Activated CD8-positive, alpha-beta memory T cell treated with anti-CD3 and anti-CD28 coated beads for 24 hours (primary cell): ENCODE measurements at places on chromosomes 16 and 17.

DNA sequence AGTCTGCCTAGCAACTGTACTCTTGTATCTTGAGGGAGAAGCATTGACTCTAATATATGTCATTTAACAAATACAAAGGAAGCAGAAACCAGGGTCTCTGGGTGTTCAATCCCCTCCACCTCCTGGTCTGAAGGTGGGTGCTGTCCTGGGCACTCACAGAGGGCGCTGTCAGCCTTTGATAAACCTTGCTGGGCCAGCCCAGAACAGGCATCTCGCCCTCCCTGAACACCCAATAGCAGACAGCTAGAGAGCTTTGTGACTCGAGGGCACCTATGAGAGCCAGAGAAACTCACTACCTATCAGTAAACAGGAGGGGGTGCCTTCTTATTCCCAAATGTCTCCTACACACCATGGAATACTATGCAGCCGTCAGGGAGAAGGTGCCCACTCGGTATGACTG lies 6.4 kb upstream of the PIPOX start:
- DNase-seq = no peak

- peak; percentile 71 for DNase-seq
These were observed 47.1 kb upstream of the AKTIP start for GRCh38 chr16:53549970-53550690.

GRCh38 chr17:82212331-82213250 lies at the start of gene CCDC57:
Gene CCDC57, minus strand, starts transcription at chr17:82212842. Its CDS starts 10,898 bp downstream, at chr17:82201944.
- peak; percentile 91 for DNase-seq

DNA sequence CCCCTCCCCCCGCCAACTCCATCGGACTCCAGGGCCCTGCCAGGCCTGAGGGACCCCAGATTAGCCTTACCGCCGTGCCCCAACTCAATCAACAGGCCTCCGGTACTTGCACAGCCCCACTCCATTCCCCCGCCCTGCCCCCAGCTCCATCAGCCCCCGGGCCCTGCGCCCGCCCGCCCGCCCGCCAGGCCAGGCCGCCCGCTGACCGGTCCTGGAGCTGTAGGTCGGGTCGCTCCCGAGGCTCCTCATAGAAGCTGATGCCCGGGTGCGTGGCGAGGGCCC lies 308 bp downstream of the GTF3C1 start:
- DNase-seq = no peak

DNA sequence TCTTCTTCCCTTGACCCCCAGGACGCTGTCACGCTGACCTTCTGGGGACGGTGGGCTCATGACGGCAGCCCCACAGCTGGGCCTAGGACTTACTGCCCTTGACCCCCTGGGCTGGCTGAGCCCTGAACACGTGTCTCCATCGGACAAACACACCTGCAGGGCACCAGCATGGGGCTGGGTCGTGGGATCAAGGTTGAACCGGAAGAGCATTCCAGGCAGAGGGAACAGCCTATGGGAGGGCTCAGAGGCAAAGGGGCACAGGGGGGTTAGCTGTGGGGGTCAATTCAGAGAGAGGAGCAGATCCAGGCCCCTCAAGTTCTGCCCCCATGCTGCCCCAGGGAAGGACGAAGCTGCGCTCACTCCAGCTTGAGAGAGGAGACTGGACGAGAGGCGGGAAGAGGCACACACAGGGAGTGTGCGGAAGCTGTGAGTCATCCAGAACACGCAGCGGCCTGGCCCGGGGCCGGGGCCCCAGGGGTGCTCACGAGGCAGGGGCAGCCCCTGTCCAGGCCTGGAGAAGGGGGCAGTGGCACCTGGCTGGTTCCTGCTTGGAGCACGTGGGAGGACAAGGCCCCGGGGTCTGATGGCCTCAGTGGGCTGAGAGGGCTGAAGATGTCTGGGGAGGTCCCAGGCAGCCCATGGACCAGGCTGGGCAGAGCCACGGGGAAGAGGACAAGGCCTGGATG lies 9.9 kb downstream of the SSTR5 start:
- DNase-seq = no peak

GRCh38 chr16:86874141-86874540 lies 295.8 kb downstream of the FOXL1 start:
- peak; percentile 65 for DNase-seq

DNA sequence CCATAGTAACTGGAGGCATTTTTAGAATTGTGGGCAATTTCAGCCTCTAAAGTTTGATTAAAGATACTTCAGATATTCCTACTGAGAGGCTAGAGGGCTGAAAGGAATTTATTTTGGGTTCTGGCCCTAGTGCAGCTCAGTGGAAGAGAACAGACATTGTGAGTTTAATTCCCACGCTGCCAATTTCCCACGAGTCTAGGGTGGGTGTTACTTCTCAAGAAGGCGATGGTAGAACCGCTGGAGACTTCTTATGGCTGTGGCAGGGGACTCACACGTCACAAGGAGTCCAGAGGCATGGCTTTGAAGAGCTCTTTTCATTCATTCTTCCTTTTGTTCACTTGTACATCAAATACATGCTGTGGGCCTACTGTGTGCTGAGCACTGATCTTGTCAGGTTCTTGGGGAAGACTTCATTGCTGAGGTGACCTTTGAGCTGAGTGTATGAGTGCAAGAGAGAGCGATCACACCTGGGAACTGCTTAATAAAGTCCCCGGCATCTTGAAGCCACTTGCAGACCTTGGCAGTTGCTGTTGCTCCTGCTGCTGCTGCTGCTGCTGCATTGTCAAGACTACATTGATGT lies 111.7 kb downstream of the WWOX start:
- DNase-seq = no peak

DNA sequence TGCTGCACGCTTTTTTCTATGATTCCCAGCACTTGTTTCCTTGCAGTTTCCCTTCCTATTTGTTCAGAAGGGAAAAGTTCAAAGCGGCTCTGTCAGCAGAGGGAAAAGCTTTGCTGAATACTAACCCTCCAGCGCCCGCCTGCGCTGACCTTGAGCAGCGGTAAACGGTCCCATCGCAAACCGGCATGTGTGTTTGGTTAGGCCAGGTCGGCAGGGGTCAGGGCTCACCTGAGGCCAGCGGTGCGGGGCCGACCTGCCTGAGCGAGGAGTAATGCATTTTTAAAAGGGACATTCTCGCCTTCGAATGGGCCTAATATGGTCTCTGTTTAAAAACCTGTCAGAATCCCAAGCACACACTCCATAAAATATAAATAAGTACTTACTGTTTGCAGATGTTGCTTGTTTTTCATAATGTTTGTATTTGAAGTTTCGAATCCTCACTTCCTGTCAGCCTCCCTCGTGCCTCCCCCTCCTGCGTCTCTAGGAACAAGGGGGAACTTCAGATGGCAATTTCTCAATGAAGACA lies 110.1 kb downstream of the IRX3 start:
- no peak for DNase-seq

DNA sequence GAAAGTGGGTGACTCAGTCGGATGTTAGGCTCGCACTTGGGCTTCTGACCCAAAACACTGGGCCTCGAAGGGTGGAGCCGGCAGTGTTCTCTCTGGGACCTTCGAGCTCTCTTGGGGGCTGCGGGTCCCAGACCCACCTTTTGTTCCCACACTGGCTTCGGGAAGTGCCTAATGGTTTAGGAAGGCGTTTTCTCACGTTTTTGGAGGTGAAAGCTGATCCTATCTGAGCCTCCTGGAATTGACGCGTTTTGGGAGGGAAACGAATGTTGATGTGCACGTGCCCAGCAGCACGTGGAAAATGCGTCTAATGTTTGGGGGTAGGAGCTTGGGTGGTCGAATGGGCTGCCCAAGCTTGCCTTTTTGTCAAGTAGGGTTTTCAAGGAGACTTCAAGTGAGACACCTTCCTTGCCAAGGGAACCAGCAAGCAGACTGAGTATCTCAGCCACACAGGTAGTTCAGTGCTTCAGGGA lies 666 bp downstream of the HGS start:
- peak; percentile 72 for DNase-seq

DNA sequence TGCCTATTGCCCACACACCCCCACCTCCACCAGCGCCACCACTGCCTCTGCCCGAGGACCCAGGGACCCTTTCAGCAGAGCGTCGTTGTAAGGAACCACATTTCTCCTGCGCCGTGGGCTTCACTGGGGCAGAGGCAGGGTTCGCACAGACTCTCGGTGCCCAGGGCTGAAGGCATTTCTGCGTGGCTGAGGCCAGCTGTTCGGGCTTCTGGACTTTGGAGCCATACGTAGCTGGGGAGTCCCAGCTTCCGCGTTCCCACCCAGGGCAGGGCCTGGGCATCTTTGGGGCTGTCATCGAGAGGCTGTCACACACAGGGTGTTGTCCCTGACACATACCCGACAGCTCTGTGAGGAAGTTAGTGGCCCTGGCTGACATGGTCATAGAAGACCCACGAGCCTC lies 16.0 kb upstream of the SMIM5 start:
- no peak for DNase-seq

DNA sequence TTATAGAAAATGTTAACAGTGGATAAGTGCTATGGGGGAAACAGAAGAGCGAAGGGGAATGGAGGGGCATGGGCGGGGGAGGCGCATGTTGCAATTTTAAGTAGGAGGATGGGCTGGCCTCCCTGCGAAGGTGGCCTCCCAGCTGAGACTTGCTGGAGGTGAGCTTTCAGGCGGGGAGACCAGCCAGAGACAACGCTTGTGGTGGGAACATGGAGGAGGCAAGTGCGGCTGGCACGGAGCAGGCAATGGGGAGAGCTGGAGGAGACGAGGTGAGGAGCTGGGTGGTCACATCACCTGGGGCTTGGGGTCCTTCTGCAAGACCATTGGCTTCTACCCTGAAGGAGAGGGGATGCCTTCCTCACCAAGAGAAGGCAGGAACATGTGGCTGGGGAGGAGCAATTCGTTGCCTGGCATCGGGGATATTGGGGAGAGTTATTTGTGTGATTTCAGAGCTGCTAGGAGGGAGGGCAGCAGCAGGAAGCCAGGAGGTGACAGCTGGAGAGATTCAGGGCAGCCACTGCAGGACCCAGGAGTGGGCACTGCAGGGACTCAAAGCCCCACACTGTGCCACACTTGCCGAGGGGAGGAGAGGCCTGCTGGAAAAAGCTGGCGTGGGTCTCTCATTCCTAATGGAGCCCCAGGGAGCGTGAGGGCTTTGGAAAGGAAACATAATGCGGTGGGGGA lies 34.4 kb downstream of the PMFBP1 start:
- DNase-seq = no peak

DNA sequence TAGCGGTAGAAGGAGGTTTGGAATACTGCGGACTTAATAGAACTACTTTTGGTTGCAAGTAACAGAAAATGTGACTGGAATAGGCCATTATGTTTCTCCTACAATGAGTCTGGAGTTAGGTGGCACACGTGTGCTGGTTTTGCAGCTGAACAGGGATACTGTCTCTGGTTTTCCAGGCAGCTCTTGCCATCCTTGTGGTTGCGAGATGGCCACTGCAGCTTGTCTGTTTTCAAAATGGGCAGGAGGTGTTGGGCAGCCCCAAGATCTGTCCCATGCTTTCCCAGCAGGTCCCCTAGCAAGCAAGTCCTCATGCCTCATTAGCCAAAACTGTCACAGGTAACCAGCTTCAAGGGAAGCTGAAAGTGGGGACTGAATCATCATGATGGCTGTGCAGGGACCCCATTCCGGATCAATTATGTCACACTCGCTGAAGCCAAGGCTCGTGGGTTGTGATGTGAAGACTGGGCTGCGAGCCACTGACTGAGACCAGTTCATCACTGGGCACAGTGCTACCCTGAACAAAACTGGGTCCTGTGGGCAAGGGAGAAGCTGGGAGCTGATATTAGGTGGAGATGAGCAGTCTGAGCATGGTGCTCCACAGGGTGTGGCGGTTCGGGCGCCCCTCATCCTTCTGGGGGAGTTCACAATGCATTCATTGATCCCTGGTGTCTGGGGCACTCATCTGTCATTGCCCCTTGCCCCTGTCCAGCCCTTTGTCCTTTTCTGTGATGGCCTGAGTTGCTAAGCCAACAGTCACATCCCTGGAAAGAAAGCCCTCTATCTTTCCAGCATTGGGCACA lies 82.1 kb downstream of the KSR1 start:
- no peak for DNase-seq

DNA sequence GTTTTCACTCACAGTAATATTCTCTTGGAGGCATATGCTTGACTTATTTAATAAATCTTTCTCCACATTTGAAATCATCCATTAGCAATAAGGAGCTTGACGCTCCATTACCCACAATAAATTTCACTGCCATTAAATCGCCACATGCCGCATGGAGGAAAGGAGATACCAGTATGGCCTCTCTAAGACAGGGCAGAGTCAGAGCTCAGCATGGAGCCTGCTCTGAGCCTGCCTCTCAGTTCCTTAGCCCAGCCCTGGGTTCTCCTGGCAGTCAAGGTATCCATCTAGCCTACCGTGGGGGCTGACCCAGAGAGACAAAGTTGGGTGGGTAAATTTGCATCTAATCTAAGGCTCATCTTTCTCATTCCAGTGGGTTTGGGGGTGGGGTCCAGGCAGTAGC lies 80.3 kb upstream of the CES5A start:
- no peak for DNase-seq

DNA sequence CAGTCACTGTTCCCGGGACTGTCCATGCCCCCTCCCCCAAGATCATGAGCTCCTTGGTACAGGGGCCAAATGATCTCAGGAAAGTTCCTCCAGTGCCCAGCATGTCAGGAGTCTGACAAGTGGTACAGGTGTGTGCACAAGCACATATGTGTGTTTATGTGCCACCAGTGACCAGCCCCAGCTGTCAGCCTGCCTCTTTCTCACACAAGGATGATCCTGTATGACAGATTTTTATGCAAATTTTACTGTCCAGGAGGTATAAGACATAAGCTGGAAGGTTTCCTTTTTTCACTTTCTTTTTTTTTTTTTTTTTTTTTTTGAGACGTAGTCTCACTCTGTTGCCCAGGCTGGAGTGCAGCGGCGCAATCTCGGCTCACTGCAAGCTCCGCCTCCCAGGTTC lies 31.4 kb upstream of the GFOD2 start:
- DNase-seq = no peak
